SK-MEL-5 (cell line): ENCODE measurements at places on chromosomes 3 and 15.
A peak's percentile ranks its signal among the peaks of the same experiment; 100 is the strongest.

- no peak for DNase-seq
These were observed 997.2 kb downstream of the DIPK2A start for GRCh38 chr3:144968750-144969350.

GRCh38 chr3:15645740-15646501 lies 44.4 kb downstream of the BTD start:
- no peak for DNase-seq

DNA sequence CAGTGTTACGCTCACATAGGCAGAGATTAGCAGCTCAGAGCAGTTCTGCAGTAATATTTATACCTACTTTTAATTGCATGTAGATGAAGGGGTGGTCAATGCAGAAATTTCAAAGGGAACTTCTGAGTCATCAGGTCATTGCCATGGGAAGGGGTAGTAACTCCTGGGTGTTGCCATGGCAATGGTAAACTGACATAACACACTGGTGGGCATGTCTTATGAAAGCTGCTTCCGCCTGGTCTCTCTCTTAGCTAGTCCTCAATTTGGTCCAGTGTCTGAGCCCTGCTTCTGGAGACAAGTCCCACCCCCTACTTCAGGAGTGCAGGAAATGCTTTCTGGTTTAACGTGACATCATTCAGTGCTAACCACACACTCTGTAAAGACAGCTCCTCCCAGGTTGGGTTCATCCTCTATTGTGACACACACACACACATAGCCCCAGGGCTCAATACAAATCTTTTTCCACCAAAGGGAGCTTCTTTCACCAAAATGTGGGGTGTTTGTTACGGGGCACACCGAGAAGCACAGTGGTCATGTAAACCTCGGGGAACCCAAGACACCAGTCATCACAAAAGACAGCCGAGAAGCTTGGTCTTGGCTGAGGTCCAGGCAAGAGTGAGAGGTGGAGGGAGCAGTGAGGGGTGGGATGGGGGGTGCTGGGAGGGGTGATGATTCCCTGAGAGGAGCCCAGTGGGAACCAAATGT lies 74.5 kb downstream of the TLE3 start:
- peak; percentile 13 for DNase-seq

GRCh38 chr15:41892621-41893421 lies 1.0 kb downstream of the SPTBN5 start:
- no peak for DNase-seq

DNA sequence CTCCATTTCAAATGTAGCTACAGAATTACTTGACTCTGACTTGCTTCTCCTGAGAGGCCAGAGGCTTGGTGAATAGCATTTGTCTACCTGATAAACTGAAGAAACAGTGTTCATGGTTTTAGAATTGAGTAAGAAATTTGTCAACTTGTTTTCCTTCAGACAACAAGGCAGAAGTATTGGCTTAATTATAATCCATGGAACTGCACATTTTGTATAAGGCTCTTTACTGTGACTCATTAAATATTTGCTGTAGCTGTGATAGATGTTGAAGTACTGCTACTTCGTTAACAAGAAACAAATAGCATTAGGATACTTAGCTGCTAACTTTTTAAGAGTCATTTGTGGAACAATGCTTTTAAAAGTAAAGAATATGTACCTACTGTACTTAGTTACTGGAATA lies 4.6 kb downstream of the UNC13C start:
- no peak for DNase-seq

DNA sequence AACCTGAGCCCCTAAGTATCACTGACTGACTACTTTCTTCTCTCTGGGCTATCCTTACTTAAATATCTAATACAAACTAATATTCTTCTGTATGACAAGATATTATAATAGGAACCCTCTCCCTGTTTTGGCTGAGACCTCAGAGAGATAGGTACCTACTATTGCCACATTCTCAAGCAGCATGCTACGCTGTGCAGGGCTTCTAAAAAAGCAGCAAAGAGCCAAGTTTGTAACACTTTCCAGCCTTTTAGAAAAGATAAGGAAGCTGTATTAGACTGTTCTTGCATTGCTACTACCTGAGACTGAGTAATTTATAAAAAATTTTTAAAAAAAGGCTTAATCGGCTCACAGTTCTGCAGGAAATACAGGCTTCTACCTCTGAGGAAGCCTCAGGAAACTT lies 126.8 kb upstream of the ABI3BP start:
- DNase-seq = no peak

DNA sequence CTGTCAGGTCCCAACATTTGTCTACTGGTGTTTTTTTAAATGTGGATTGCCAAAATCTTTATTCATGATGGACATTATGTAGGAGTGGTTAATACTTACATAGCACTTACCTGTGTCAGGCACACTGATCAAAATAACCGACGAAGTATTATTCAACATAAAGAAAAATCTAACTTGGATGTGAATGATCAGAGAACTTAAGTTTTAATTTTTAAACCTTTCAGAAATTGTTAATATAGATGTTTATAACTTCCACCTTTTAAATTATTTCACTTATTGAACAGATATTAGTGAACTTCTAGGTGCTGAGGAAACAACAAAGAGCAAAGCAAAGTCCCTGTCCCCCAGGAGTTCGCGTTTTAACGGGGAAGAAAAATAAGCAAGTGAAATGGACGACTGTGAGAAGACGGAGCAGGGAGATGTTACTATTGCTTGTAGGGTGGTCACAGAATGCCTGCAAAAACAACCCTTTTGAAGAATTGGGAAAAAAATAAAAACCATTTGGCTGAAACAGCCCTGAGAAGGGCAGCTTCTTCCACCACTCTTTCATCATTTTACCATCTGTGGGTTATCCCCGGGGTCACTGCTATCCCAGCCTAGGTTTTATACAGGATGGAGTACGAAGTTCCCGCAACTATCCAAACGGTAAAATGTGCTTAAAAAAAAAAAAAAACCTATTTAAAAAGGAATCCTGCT lies 915 bp upstream of the APH1B start:
- no peak for DNase-seq

GRCh38 chr15:62046078-62046743 lies 14.0 kb downstream of the VPS13C start:
- no peak for DNase-seq

DNA sequence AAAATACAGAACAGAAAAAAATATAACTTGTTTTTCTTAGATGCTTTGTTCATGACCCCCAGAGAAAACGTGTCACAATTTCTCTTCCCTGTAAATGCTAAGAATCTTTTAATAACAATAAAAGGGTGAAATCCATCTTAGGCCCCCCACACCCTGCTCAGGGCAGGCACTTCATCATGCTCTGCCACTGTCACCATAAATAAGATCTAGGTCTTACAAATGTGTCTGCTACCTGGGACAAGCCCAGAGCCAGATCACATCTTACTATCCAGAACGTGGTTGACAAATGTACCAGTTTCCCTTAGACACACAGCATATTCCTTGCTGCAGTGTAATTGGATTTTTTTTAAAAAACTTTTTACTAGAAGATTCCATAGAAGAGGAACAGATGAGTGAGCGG lies 795.4 kb downstream of the AGBL1 start:
- DNase-seq = no peak

DNA sequence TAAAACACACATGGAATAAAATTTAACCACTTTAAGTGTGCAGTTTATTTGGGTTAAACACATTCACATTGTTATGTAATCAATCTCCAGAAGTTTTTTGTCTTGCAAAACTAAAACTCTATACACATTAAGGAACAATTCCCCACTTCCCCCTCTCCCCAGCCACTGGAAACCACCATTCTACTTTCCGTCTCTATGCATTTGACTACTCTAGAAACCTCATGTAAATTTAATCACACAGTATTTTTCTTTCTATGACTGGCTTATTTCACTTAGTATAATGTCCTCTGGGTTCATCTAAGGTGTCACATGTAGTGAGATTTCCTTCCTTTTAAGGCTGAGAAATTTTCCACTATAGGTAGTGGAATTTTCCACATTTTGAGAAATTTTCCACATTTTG lies 568.7 kb upstream of the UBE2E2 start:
- DNase-seq = no peak

DNA sequence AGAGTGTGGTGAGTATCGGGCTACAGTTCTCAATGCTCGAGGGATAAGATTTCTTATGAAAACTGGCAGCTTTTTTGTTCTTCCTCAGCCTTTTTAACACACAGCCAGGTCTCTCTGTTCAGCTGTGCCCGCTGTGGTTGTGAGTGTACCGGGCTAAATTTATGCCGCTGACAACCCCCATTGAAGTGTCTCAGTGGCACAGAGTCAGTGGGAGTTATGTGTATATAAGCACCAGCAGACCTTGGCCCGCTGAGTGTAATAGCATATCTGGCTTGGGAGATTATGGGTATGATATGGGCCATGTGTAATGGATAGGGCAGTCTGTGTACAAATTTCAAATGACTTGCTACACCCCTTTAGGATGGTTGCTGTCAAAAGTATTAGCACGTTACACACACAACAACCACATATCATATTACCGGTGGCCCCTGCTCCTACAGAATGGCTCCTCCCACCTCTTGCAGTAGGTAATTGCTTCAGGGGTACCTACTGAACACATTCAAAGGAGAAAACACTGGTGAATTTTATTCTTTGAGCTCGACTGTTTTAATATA lies 26.9 kb upstream of the NR2F2 start:
- no peak for DNase-seq

GRCh38 chr15:22930782-22931484 lies 49.2 kb downstream of the CYFIP1 start:
- no peak for DNase-seq

DNA sequence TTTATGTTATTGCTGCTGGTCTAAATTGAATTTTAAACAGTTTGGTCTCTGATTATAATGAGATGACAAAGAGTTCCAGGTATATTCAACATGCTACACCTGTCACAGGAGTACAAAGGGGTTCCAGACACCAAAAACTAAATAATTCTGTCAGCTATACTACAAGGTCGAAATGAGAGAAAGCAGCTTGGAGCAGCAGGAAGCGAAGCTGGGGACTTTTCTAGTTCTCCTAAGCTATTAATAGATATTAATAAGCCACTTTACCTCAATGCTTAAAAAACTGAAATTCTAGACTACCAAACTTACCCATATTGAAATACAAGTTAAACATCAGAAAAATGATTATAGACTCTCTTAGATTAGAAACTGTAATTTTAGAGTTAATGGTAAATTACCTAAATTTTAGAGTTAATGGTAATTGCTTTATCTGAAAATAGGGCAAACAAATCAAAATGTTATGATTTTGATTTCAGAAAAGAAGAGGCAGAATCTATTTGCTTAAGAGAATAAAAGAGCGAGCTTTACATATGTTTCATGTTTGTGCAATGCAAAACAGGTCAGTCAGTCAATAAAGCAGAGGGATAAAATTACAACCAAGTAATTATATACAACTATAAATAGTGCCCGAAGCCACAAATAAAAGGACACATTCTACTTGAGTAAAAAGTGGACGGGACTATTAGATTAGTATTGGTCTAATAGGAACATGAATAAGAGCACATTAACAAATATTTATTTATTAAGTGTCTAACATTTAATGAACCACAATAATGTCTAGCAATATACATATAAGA lies 16.8 kb downstream of the HSPBAP1 start:
- no peak for DNase-seq

GRCh38 chr3:13015286-13016082 lies 57.7 kb downstream of the IQSEC1 start:
- DNase-seq = no peak

- DNase-seq = peak; percentile 73
These were observed 309.6 kb downstream of the TUSC7 start for GRCh38 chr3:117019082-117019713.

DNA sequence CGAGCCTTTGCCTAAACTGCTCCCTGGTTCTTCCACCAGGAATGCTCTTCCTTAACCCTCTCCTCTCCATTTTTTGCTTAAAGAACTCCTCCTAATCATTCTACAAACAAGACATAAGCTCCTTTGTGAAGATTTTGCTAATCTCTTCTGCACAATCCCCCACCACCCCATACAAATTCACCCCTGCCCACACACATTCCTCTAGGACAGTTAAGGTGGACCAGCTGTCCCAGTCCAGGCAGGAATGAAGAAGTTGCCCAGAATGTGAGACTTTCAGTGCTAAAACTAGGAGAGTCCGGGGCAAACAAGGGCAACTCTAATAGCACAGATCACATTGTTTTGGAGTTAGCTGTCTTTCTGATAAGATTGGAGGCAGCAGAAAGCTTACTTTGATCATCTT lies 13.9 kb upstream of the FAM174B start:
- DNase-seq = no peak

- DNase-seq = no peak
These were observed 56.5 kb downstream of the SIDT1 start for GRCh38 chr3:113588806-113589205.

GRCh38 chr3:158539414-158540014 lies 31.5 kb upstream of the MLF1 start:
- peak; percentile 63 for DNase-seq

GRCh38 chr3:179533274-179533673 lies 29.5 kb upstream of the ACTL6A start:
- no peak for DNase-seq

DNA sequence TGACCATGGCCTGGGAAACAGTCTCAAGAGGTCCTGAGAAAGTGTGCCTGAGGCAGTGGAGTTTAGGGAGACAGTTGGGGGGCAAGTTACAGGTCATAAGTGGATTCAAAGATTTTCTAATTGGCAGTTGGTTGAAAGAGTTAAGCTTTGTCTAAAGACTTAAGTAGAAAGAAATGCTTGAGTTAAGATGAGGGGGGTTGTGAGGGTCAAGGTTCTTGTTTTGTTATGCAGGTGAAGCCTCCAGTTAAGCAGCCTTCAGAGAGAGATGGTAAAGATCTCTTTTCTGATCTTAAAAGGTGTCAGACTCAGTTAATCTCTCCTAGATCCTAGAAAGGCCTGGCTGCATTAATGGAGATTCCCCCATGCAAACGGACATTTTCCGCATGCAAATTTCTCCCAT lies 356.3 kb upstream of the C2CD4B start:
- no peak for DNase-seq

- DNase-seq = no peak
These were observed 22.5 kb upstream of the PLXND1 start for GRCh38 chr3:129629011-129629410.

DNA sequence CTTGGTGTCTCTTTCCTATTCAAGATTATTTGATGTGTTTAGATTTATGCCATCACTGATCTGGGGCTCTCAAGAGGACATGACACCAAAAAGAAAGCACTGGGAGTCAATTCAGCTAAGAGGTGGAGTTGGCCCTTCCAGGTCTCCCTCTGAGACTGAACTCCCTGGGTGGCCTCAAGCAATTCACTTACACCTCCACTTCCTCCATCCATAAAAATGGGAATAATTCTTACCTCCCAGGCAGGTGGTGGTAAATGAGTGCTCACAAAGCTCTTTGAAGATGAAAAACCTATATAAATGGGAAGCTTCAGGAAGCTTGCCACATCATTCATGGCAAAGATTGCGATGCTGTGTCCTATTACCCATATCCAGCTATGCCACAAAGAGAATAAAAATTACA lies 59.2 kb upstream of the ICE2 start:
- no peak for DNase-seq

GRCh38 chr15:42736178-42736792 lies 643 bp downstream of the CDAN1 start:
- DNase-seq = no peak

DNA sequence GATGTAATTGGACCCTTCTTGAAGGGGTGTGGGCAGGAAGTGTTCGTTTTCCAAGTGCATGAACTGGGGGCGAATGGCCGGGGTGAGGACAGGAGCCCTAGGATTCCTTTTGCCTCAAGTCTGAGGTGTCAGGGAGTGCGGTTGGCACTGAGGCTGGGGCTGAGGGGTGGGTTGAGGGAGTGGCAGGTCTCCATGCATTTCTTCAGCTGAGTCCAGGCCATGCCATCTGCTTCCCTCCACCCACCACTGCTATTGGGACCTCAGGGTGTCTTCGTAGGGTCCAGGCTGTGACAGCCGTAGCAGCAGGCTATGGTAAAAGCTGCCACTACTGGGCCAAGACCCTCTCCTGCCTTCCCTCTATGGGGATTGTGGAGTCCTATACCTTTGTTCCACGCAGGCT lies 25.6 kb upstream of the TSPAN3 start:
- no peak for DNase-seq
